ENCODE measurements at places on chromosomes 5 and 9. TPM values are rescaled to one million over a fixed set of nuclear protein-coding genes. Genes with fewer than 3 reads are reported as not detected.

- DNase-seq = no peak
Measured at GRCh38 chr9:25513509-25514033, 164.7 kb downstream of the TUSC1 start.

Gene PCDHGA7
- 2.7 TPM for polyA plus RNA-seq

Gene NTNG2
- polyA plus RNA-seq = 0.40 TPM

Gene PCDHGC4
- polyA plus RNA-seq = 3.4 TPM

DNA sequence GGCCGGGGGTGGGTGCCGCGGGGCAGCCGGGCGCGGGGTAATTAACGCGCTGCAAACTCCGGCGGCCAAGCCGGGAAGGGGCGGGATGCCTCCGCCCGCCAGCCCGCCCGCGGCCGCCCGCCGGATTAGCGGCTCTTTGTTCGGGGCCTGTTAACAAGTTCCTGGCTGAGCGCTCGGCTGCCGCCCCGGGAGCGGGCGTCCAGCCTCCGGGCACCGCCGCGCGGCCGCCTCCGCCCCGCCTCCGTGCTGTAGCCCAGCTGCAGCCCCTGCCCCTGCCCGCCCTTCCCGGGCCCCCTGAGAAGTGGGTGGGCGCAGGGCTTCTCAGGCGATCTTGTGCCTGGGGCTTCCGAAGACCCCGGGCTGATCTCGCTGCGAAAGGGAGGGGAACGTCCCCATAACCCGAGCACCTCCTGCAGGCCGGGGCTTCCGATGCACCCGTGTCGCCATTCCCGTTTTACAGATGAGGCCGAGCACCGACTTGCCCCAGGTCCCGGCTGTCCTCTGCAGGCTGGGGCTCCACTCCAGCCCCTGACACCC, 7.5 kb downstream of the UNC5A start:
- no peak for DNase-seq

All from renal cortex interstitium (tissue), 15 donors.